ENCODE measurements at places on chromosomes 3 and 15.
A peak's percentile ranks its signal among the peaks of the same experiment; 100 is the strongest.

DNA sequence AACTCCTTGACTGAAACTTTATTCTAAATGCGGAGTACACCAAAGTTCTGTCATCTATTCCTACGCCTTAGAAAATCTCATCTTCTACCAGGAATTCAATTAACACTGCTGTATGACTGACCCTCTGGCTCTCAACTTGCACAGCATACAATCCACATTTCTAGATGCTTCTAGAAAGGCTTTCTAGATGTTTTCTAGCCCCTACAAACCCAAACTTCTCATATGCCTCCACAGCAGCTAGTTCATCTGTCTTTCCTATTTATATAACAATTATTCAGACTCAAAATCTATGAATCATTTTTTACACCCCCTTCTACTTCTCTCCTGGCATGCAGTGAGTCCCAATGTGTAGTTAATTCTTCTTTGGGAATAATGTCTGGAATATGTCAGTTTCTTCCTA lies 13.2 kb downstream of the INO80 start:
- no peaks in the 10 kb centered on the region for H3K27me3 ChIP-seq
- H3K4me1 ChIP-seq: no peaks in the 10 kb centered on the region
- no peak overlapping the region for H3K27ac ChIP-seq
- DNase-seq: no peak
- peaks cover 2% of the 10 kb centered on the region for H3K36me3 ChIP-seq

- no peak overlapping the region for H3K27ac ChIP-seq
- no peaks in the 10 kb centered on the region for H3K36me3 ChIP-seq
- no peaks in the 10 kb centered on the region for H3K27me3 ChIP-seq
- no peak overlapping the region for H3K4me3 ChIP-seq
- peaks cover 8% of the 10 kb centered on the region for H3K4me1 ChIP-seq
- DNase-seq: no peak
These were observed 407.4 kb downstream of the RSL24D1 start for GRCh38 chr15:54789376-54789775.

- H3K27me3 ChIP-seq: no peaks in the 10 kb centered on the region
- no peak overlapping the region for H3K4me3 ChIP-seq
- no peak overlapping the region for H3K27ac ChIP-seq
- H3K36me3 ChIP-seq: no peaks in the 10 kb centered on the region
- no peak for DNase-seq
These were observed 5.2 kb downstream of the NUSAP1 start for GRCh38 chr15:41337631-41338522.

GRCh38 chr3:147365196-147366115 lies 40.9 kb downstream of the ZIC4 start:
- no peaks in the 10 kb centered on the region for H3K4me1 ChIP-seq
- H3K27ac ChIP-seq: no peak overlapping the region
- no peaks in the 10 kb centered on the region for H3K36me3 ChIP-seq
- no peak for DNase-seq
- no peaks in the 10 kb centered on the region for H3K27me3 ChIP-seq

GRCh38 chr15:66085128-66085527 lies 168.4 kb downstream of the MEGF11 start:
- H3K4me1 ChIP-seq: peaks cover 15% of the 10 kb centered on the region
- no peaks in the 10 kb centered on the region for H3K27me3 ChIP-seq
- H3K36me3 ChIP-seq: no peaks in the 10 kb centered on the region
- no peak overlapping the region for H3K4me3 ChIP-seq
- no peak for DNase-seq
- H3K27ac ChIP-seq: no peak overlapping the region

DNA sequence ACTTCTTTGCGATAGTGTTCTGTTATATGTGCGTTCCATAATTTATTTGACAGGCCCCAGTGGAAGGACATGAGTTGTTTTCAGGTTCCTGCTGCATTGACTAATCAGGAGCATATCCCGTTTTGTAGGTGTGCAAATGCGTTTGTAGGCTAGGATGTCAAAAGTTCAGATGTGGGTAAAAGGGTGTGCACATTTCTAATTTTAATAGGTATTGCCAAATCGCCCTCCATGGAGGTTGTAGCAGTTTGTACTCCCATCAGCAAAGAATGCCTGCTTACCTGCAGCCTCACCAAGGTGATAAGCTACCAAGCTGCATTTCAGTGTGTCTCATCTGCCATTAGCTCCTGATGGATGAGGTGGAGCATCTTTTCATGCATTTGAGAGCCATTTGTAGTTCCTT lies 36.3 kb downstream of the KLF13 start:
- H3K4me1 ChIP-seq: peaks cover 54% of the 10 kb centered on the region
- no peak overlapping the region for H3K4me3 ChIP-seq
- no peaks in the 10 kb centered on the region for H3K27me3 ChIP-seq
- H3K36me3 ChIP-seq: no peaks in the 10 kb centered on the region

GRCh38 chr3:26718315-26718714 lies 95.7 kb downstream of the LRRC3B start:
- no peak overlapping the region for H3K4me3 ChIP-seq
- no peaks in the 10 kb centered on the region for H3K36me3 ChIP-seq
- no peak for DNase-seq
- peaks cover 6% of the 10 kb centered on the region for H3K4me1 ChIP-seq

DNA sequence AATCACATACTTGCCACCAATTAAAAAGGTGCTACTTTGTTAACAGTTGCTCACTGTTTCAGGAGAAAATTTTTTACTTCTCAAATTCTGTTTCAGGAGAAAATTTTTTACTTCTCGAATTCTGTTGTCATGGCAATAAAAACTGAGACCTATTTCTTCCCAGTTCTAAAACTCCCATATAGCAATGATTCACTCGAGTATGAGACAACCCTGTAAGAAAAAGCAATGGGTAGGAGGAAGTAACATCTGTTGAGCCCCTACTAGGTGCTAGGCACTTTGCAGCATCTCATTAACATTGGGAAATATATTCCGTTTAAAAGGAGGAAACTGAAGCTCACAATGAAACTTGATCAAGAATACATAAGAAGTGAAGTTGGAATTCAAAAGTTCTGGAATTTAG lies 35.1 kb upstream of the IGSF11 start:
- H3K36me3 ChIP-seq: no peaks in the 10 kb centered on the region
- H3K4me3 ChIP-seq: no peak overlapping the region
- no peaks in the 10 kb centered on the region for H3K27me3 ChIP-seq
- H3K27ac ChIP-seq: no peak overlapping the region

DNA sequence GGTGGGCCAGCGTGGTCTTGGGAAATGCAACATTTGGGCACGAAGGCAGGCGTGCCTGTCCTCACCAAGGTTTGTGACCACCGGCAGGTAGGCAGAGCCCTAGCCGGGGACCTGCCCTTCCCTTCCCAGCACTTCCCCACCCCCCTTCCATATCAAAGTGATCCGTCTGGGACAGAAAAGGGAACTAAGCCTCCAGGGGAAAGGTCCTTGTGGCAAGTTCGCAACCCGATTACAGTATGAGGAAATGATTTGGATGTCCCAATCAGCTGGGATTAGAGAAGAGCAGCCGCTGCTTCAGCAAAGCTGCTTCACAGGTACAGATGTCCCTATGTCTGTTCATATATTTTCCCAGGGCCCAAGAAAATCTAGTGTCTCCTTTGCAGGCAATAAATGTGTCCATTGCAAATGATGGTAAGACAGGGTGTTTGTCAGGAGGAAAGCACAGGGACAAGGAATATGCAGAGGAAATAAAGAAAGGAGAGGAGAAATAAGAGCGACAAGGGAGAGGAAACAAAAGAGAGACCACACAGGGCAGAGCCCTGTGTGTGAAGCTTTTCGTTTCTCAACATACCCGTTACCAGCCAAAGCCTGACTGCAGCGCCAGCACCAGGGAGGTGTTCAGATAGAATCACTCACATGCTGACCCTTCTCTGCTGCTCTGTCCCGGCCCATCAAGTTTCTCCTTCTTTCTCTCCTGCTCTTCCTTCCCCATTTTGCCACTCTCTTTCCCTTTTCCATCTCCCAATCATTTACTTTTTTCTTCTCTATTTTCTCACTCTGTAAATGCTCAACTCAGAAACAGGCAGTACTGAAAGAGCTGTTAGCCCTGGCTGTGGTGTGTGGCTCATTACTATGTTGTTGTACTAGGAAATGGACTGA lies 17.4 kb upstream of the SECISBP2L start:
- no peaks in the 10 kb centered on the region for H3K27me3 ChIP-seq
- no peak overlapping the region for H3K4me3 ChIP-seq
- H3K4me1 ChIP-seq: peaks cover 7% of the 10 kb centered on the region
- H3K27ac ChIP-seq: no peak overlapping the region

DNA sequence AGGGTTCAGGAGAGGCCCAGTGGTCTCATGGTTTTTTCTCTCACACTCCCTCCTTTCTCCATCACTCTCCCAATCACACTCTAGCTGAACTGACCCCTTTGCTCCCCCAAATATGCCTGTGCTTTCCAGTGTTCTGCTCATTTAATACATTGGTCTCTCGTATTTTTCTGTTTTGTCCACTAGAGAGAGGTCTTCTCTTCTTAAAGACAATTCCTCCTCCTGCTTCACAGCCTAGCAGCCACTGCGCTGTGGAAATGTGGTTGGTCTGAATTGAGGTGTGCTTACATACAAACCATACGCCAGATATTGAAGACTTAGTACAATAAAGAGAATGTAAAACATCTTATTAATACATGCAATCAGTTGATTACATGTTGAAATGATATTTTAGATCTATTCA lies 60.6 kb upstream of the XCR1 start:
- H3K27me3 ChIP-seq: no peaks in the 10 kb centered on the region
- H3K36me3 ChIP-seq: no peaks in the 10 kb centered on the region
- H3K27ac ChIP-seq: no peak overlapping the region
- H3K4me1 ChIP-seq: no peaks in the 10 kb centered on the region
- no peak for DNase-seq

DNA sequence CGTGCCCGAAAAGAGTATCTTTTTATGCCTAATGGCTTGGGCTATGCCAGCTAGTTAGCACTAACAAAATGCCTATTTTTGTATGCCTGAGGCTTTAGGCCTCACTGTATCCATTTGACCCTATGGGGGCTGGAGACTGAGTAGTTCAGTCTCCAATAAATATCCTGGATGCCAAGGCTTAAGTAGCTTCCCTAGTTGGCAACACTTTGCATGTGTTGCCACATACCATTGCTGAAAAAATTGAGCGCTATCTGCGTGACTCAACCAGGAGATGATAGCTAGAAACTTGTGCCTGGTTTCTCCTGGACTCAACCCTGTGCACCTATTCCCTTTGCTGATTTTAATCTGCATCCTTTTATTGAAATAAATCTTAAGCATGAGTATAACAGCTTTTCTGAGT lies 58.4 kb upstream of the ATP2C1 start:
- H3K4me1 ChIP-seq: peaks cover 6% of the 10 kb centered on the region
- no peak for DNase-seq

DNA sequence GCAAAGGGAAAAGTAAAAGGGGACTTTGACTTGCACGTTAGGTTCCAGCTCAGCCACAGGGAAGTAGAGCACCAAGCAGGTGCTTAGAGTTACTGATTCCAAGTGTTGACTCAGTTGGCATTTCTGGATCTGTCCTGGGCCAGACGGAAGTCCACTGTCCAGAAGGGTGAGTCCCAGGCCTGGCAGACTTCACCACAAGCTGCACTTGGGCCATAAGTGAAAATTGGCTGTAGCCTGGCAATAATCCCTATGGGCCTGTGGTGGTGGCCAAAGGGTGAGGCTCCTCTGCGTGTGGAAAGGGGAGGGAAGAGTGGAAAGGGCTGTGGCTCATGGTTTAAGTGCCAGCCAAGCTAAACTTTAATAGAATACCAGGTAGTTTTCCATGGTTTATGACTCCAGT lies 121.5 kb downstream of the DTWD1 start:
- no peaks in the 10 kb centered on the region for H3K36me3 ChIP-seq
- H3K4me3 ChIP-seq: no peak overlapping the region
- H3K4me1 ChIP-seq: no peaks in the 10 kb centered on the region
- H3K27me3 ChIP-seq: no peaks in the 10 kb centered on the region

DNA sequence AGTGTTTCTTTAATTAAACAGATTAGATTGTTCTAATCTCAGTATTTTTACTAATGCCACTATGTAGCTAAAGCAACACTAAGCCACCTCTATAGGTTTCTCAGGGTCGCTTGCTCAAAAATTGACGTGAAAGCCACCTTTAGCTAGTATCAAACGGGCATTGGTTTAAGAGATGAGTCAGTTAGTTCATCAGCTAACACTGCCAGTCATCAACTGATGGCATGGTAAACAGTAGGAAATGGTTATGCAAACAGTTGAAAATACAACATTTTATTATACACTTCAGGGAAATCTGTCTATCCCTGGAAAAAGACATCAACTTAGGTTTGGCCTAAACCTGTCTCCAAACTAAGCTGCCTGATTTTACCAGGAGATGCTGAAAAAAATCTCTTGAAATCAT lies 582.3 kb upstream of the NAALADL2 start:
- no peak overlapping the region for H3K27ac ChIP-seq
- no peak for DNase-seq
- H3K4me3 ChIP-seq: no peak overlapping the region
- no peaks in the 10 kb centered on the region for H3K4me1 ChIP-seq
- H3K27me3 ChIP-seq: no peaks in the 10 kb centered on the region

DNA sequence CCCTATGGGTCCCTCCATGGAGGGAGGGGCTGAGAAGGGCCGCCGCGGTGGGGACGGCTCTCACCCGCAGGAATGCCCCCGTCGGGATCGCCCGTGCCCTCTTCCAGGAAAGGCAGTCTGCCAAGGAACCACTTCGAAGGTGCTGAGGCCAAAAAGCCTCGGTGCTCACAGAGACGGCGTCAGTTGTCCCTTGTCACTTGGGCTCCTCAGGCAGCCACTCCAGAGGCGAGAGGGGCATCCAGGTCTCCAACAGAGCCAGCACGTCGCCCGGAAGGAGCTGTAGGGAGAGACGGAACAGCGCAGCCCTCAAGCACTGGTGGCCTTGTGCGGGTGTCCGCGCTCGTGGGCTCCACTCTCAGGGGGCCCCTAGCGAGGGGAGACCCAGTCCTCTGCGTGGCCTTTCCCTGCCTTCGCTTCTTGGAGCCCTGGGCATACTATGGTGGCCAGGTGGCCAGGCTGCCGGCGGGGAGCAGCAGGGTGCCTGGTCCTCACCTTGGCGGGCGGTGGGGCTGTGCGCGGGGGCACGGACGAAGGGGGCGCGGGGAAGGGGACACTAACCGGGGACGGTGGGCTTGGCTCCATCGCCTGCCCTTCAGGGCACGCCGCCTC lies 994 bp downstream of the MESP1 start:
- peaks cover 5% of the 10 kb centered on the region for H3K4me1 ChIP-seq
- no peak for DNase-seq
- no peak overlapping the region for H3K27ac ChIP-seq
- peak overlapping the region; percentile 81 for H3K4me3 ChIP-seq

- H3K4me1 ChIP-seq: peaks cover 11% of the 10 kb centered on the region
- peak overlapping the region; percentile 4 for H3K27ac ChIP-seq
- no peaks in the 10 kb centered on the region for H3K27me3 ChIP-seq
- no peaks in the 10 kb centered on the region for H3K36me3 ChIP-seq
- peak overlapping the region; percentile 59 for H3K4me3 ChIP-seq
These were observed 9.6 kb upstream of the FLNB start for GRCh38 chr3:57998366-57999283.

GRCh38 chr3:39056151-39056550 lies 4.3 kb downstream of the WDR48 start:
- no peak overlapping the region for H3K27ac ChIP-seq
- H3K4me3 ChIP-seq: no peak overlapping the region
- H3K4me1 ChIP-seq: peaks cover 24% of the 10 kb centered on the region
- H3K36me3 ChIP-seq: no peaks in the 10 kb centered on the region
- no peaks in the 10 kb centered on the region for H3K27me3 ChIP-seq
